EL (cell line): ENCODE measurements at places on chromosomes 5 and 9.
A peak's percentile ranks its signal among the peaks of the same experiment; 100 is the strongest.

DNA sequence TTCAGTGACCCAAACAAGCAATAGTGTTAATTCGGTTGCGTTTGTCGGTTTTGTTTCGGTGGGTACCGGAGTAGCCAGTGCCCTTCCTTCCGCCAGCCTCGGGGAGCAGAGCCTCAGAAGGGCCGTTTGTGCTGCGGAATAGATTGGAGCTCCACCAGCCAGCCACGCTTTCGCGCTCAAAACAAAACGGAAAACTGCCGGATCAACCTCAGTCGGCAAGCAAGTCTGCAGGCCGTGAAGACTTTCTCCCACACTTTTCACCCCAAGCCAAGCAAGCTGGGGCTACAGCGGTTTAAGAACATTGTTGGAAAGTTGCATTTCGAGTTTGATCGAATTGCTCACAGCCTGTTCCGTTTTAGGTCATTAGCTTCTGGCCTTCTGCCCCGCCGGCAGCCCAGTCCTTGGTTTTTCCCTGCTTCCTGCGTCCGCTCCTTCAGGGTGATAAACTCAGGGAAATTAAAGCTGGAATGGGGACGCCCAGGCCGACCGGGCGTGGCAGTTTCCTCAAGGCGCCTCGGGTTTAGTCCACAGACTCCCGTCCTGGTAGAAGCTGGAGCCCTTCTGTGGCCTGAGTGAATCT lies 803 bp upstream of the CCNO start:
- peak; percentile 55 for DNase-seq

DNA sequence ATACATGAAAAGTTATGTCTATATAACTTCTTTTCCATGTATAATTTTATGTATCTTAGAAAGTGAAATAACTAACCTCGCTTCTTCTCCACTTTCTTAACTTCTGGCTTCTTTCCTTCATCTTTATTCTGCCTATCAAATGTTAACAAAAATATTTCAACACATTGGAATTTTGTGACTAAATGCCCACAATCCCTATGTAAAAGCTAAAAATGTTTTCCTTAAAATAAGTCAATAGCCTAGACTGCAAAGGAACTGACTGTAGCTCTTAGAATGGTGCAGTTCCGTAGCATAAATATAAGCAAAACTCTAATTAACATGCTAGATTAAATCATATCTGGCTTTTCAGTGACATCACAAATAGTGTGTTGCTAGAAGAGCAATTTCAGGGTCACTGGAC lies 40.9 kb downstream of the PSIP1 start:
- DNase-seq, result peak; percentile 3

GRCh38 chr5:159913048-159913447 lies 3.2 kb upstream of the ADRA1B start:
- peak; percentile 91 for DNase-seq

GRCh38 chr5:139120521-139120920 lies 77.6 kb downstream of the SIL1 start:
- no peak for DNase-seq

DNA sequence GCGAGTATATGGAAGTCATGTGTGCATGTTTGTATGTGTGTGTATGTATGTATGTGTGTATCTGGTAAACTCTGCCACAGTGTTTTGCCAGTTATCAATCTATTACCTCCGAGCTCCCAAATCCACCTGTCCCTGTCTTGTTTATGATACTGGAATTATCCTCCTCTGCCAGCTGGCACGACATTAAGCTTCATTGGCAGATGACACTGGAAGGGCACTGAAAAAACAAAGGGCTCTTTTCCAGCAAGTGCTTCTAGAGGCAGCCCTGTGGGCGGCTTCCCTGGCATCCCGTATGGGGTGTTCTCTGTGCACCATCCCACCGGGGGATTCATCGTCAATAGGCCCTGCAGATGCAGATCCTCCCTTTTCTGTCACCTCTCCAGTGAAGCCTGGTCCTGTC lies 221.5 kb downstream of the MSX2 start:
- DNase-seq, result no peak

DNA sequence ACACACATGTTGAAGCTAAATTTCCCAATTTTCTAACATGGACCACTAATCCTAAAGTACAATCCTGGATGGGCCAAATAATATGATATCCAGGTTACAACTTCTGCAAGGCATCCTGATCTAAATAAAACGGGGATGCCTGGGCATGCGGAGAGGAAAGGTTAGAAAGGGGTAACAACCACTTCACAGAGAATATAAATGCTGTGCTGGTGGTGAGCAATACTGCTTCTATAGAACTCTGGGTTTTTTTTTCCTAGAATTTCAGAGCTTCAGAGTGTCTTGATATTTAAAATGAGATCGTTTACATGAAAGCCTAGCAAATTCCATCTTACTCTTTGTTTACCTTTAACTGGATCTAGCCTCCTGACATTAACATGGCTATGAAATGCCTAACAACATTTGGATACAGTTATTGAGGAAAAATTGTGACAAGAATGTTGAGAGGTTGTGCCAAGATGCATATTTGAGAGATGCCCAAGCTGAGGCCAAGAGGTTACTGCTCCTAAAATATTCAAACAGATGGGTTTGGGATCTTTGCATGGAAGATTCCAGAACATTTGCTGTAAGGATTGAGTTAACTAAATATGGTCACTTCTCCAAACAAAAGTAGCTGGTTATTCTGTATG lies 22.4 kb downstream of the TNFAIP8 start:
- no peak for DNase-seq

DNA sequence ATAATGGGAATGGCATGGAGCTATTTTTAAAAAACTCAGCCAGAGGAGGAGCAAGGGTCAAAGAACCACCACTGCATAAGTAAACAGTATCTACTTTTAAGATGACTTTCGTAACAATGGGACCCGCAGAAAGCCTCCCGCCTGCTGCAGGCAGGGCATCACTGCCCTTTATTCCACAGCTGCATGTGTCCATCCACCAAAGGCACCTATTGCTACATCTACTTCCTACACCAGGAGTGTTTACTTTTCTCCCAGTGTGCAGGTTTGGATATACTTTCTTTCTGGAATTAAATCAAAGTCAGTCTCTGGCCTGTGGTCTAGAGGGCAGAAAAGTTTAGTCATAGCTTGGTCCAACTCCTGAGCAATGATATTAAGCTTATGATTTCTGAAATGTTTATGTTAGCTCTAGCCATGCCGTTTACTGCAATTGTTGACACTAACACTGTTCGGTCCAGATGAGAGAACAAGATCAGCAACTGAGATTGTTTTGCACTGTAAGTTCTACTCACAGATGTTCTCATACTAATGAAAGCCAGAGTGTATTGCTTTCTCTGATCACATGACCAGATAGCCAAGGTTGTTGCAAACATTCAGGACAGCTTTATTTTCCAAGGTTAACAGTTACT lies 391.5 kb downstream of the FGF10 start:
- DNase-seq, result no peak

- DNase-seq, result no peak
Measured at GRCh38 chr9:113185271-113185670, 34.5 kb downstream of the SLC31A2 start.

DNA sequence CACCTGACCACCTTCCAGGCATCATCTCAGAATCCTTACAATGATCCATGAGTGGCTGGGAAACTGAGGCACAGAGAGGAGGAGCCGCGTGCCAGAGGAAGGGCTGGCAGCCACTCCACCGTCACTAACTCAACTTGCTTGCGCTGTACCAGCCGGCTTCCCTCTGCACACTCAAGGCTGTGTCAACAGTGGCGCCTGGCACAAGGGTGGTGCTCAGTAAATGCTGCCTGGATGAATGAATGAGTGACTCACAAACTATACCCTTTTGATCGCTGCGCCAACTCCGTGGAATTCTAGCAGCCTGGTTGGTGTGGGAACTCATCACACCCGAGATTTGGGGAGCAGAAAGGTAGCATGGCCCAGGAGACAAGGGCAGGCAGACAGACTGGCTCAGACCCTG lies 21.9 kb downstream of the PRRX2 start:
- no peak for DNase-seq

DNA sequence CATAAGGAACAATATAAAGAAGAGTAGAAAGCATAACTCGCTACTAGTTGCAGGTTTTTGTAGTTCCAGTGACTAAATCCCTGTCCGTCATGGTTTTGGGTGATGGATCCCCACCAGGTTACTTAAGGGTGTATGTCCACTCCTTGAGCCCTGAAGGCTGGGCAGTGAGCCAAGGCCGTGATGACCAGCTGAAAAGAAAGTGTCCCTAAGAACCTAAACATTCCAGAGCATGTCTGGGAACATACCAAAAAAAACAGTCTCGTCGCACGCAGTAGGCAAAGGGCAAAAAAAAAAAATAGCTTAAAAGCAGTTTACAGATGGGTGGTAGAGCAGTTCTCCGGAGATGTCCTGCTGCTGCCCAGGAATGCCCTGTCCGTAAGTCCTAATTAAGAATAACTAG lies 21.4 kb upstream of the SNAPC3 start:
- peak; percentile 12 for DNase-seq

- no peak for DNase-seq
Measured at GRCh38 chr9:119924736-119925135, 555.5 kb upstream of the BRINP1 start.

DNA sequence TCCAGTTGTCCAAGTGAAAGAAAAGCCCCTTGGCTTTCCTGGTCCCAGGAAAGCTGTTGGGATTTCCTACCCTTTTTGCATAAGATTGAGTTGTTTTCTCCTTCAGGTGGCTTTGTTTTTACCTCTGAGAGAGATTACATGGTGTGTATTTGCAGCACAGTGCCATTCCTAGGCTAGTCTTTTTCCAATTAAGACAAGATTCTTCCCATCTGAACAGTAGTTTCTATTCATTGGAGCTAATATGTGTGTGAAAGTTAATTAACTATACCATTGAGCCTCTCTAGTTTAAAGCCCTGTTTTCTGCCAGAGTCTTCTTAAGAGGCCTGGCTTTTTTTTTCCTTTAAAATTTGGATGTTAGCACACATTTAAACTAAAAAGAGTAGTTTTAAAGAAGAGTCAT lies 20.1 kb downstream of the MSANTD3 start:
- no peak for DNase-seq

- DNase-seq, result no peak
Measured at GRCh38 chr9:526904-527591, 312.4 kb downstream of the DOCK8 start.
